ENCODE measurements at places on chromosomes 6 and 20. TPM values are rescaled to one million over a fixed set of nuclear protein-coding genes. Genes with fewer than 3 reads are reported as not detected.
A peak's percentile ranks its signal among the peaks of the same experiment; 100 is the strongest.

- no peak for DNase-seq
Observed at GRCh38 chr20:46741924-46742668, 32.6 kb downstream of the SLC2A10 start.

DNA sequence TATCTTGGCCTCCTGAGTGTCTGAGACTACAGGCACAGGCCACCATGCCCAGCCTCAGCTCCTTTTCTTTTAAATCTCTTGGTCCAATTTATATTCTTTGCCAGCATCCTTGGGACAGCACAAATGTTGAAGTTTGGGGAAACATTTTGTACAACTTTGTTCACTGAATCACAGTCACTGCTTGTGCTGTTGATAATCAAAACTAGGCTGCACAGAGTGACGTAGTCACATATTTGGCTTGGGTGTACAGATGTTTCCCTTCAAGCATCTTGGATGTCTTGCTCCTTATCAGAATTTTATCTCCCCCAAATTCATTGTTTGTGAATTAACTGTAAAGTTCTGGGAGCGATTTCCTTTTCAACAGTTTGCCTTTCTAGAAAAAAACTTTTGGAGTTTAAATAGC is 17.9 kb downstream of the CARMIL1 start:
- DNase-seq = no peak

Gene PRR3
- 31.8 TPM for total RNA-seq

Gene DEFB112
- not detected for total RNA-seq

Gene GLP1R
- 0.77 TPM for total RNA-seq

DNA sequence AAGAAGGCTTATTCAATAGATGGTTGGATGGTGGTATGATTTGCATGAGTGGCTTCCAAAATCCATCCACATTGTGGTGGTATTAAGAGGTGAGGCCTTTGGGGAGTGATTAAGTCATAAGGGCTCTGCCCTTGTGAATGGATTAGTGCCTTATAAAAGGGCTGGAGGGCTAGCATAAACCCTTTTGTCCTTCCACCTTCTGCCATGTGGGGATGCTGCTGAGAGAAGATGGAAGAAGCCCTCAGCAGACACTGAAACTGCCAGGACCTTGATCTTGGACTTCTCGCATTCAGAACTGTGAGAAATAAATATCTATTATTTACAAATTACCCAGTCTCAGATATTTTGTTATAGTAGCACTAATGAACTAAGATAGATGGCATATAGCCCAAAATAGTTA is 27.8 kb upstream of the SRPK1 start:
- DNase-seq = no peak

- no peak for DNase-seq
Observed at GRCh38 chr6:3252369-3252768, 6.4 kb upstream of the PSMG4 start.

GRCh38 chr20:16699293-16699692 is 30.5 kb upstream of the SNRPB2 start:
- no peak for DNase-seq

DNA sequence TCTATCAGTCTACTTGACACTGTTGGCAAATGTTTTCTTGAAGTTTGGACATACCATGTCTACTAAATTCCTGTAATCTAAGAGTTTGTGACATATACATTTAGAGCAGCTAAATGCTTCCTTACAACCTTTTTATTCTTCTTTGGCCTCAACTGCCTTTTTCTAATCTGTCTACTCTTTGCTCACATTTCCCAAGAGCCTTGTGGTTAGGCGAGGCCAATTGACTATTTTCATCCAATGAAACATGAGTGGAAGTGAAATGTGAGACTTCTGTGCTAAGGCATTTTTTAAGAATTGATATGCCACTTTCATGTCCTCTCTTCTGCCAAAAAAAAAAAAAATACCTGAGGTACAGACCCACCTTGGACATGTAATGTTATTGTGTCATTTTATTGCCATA is 158.2 kb upstream of the MCHR2 start:
- DNase-seq = no peak

GRCh38 chr6:26594730-26595632 is 1.8 kb upstream of the ABT1 start:
- DNase-seq = peak; percentile 57

Gene NR2E1
- total RNA-seq = not detected
